Activated T-helper 17 cell treated with anti-CD3 and anti-CD28 coated beads, Interleukin-2, amount 50 U/mL, for 72 hours (primary cell): ENCODE measurements at places on chromosomes 12 and 14.

- ATAC-seq: no peak
- no peak overlapping the region for H3K27ac ChIP-seq
- H3K4me1 ChIP-seq: no peaks in the 10 kb centered on the region
- no peaks in the 10 kb centered on the region for H3K27me3 ChIP-seq
Measured at GRCh38 chr12:108779998-108780688, 48.8 kb upstream of the CORO1C start.

GRCh38 chr14:105095236-105095805 lies 30.1 kb upstream of the GPR132 start:
- H3K36me3 ChIP-seq: no peaks in the 10 kb centered on the region
- H3K4me3 ChIP-seq: peak overlapping the region; percentile 69
- ATAC-seq: no peak
- peaks cover 19% of the 10 kb centered on the region for H3K4me1 ChIP-seq

GRCh38 chr12:107955966-107956643 lies 173.0 kb upstream of the WSCD2 start:
- H3K4me3 ChIP-seq: no peak overlapping the region
- no peak overlapping the region for H3K27ac ChIP-seq
- H3K27me3 ChIP-seq: peaks cover 36% of the 10 kb centered on the region

DNA sequence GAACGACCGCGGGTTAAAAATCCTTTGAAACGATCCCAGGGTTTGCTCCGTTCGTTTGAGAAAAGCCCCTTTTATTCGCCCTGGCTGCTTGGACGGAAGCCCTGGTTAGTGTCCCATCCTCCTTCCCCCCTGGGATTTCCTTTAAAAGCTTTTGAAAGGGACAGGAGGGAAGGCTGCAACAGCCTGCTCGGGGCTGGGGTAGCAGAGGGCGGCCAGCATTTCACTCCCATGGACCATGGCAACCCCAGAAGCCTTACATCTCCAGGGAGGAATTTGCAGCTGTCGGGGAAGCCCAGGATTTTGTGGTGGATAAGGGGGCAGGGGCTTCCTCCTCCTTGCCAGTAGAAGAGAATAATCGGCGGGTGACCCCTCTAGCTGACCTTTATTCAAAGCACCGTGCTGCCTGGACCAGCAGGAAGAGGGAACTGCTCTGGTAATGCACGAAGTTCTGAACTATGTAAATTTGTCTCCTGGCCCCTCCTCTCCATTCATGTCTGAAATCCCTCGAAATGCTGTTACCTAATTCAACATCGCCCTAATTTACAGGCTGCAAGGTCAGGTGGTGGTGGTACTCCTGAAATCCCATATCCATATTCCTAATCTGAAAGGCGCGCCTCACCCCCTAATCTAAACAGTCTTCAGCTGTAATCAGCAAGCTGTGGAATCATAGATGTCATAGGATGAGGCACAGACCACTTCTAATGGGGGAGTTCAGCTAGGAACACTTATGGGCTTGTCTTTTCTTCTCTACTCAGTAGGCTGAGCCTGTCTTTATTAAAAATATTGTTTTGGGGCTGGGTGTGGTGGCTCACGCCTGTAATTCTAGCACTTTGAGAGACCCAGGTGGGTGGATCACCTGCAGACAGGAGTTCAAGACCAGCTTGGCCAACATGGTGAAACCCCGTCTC lies 1.0 kb upstream of the CLIP1 start:
- no peak for ATAC-seq
- H3K4me3 ChIP-seq: peak overlapping the region; percentile 86
- H3K36me3 ChIP-seq: no peaks in the 10 kb centered on the region

DNA sequence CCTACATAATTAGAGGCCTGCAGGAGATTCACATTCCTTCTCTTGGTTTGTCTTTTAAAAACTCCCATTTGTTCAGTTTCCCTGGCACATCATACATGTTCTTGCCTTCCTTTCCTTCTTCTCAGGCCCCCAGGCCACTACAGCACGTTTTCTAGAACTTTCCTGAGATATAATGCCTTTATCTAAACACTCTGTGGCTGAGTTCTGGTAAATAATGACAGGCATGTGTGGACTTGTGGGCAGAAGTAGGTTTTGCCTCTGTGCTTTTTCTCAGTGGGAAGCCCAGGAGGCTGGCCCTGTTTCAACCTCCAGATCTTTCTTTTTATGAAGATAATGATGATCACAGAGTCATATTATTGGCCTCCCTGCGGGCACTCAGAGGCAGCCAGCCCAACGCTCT lies 117.2 kb downstream of the TMX1 start:
- no peak overlapping the region for H3K27ac ChIP-seq
- H3K36me3 ChIP-seq: no peaks in the 10 kb centered on the region

DNA sequence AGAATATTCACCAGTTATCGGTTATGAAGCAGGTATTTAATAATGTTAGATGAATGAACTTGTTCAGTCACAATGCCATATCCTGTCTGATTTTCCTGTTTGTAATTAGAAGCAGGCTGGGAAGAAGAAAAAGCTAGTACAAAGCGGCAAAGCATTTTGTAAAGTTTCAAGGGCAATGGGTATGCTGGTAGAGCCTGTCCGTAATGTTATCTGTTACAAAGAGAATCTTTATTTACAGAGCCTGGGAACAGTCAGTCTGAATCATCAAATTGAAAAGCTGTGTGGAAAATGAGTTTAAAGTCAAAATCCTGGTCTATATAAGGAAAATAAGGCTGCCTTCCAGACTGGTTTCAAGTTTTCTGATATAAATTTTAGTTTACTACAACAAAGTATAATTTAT lies 40.5 kb downstream of the PARP11 start:
- no peaks in the 10 kb centered on the region for H3K27me3 ChIP-seq
- no peak overlapping the region for H3K27ac ChIP-seq

GRCh38 chr12:6367969-6368892 lies 7.1 kb downstream of the SCNN1A start:
- peak overlapping the region; percentile 22 for H3K4me3 ChIP-seq
- peaks cover 26% of the 10 kb centered on the region for H3K4me1 ChIP-seq
- H3K36me3 ChIP-seq: no peaks in the 10 kb centered on the region
- peak overlapping the region; percentile 34 for H3K27ac ChIP-seq

DNA sequence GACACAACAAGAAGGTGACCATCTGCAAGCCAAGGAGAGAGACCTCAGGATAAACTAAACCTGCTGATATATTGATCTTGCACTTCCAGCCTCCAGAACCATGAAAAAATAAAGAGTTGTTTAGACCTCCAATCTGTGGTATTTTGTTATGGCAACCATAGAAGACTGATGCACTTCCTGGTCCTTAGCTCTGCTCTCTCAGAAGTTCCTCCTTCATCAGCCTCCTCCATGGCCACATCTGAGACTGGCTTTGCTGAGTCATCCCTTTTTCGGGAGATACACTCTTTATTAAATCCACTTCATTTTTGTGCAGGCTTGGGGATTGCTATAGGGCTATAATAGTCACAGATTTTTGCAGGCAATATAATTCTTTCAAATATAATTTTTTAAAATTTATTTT lies 89.6 kb upstream of the ATF7IP start:
- H3K4me3 ChIP-seq: no peak overlapping the region
- H3K36me3 ChIP-seq: no peaks in the 10 kb centered on the region
- peak overlapping the region; percentile 13 for H3K27ac ChIP-seq
- no peaks in the 10 kb centered on the region for H3K27me3 ChIP-seq
- peaks cover 5% of the 10 kb centered on the region for H3K4me1 ChIP-seq

DNA sequence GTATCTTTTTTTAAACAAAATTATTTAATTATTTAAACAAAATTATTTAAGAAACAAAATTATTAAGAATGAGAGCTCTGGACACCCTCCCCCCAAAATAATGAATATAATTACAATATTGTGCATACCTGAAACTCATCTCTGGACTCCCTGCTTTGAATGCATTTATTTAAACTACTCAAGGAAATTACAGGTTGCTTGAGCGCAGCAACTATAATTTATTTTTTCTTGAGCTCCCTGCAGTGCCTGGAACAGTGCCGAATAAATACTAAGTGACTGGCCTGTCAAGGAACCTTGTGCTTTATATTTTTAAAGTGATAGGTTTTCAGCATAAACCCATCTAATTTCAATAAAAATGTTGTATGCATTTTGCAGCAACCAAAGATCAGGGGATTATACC lies 93.9 kb downstream of the KCNC2 start:
- H3K4me1 ChIP-seq: no peaks in the 10 kb centered on the region
- H3K4me3 ChIP-seq: no peak overlapping the region
- H3K27me3 ChIP-seq: no peaks in the 10 kb centered on the region
- no peak for ATAC-seq

DNA sequence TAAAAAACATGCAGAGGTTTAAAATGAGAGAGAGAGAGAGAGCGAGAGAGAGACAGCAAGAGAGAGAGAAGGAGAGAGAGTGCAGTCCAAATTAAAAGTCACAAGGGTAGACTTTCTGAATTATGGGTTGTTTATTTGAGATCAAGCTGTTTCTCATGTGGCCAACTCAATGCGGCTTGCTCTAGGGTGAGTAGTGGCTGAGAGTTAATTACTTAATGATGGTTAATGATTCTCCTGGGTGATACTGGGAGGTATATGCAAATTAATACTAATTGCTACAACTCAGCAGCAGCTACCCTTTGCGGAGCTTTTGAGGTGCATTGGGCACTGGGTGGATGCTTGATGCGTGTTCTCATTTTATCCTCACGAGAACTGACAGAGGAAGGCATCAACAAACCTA lies 122.1 kb upstream of the NOS1 start:
- H3K27me3 ChIP-seq: no peaks in the 10 kb centered on the region
- no peak overlapping the region for H3K4me3 ChIP-seq
- H3K27ac ChIP-seq: no peak overlapping the region
- no peak for ATAC-seq

DNA sequence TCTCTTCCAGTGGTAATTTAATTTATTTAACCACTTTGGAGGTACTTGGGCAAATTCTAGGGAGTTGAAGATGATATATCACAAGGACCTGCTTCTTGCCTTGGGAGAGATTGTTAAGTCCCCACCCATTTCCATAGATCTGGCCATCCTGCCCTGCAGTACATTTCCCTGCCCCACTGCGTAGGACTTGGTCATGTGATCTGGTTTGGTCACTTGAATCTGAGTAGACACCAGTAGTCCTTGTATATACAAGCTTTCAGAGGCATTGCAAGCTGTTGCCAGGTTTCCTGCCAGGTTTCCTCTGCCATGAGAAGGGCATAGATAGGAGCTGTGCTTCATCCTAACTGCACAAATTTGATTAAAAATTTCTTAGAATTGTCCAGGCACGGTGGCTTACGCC lies 200.0 kb downstream of the ADAMTS20 start:
- no peak overlapping the region for H3K27ac ChIP-seq
- no peaks in the 10 kb centered on the region for H3K4me1 ChIP-seq
- no peaks in the 10 kb centered on the region for H3K36me3 ChIP-seq
- no peaks in the 10 kb centered on the region for H3K27me3 ChIP-seq
- H3K4me3 ChIP-seq: no peak overlapping the region
- no peak for ATAC-seq
